Thyroid gland (tissue), 4 donors: ENCODE measurements at places on chromosomes 3 and 15.

GRCh38 chr3:9129365-9129764, 120.1 kb downstream of the SRGAP3 start:
- DNase-seq = no peak

GRCh38 chr15:64630396-64631107, 144.8 kb downstream of the RBPMS2 start:
- no peak for DNase-seq

DNA sequence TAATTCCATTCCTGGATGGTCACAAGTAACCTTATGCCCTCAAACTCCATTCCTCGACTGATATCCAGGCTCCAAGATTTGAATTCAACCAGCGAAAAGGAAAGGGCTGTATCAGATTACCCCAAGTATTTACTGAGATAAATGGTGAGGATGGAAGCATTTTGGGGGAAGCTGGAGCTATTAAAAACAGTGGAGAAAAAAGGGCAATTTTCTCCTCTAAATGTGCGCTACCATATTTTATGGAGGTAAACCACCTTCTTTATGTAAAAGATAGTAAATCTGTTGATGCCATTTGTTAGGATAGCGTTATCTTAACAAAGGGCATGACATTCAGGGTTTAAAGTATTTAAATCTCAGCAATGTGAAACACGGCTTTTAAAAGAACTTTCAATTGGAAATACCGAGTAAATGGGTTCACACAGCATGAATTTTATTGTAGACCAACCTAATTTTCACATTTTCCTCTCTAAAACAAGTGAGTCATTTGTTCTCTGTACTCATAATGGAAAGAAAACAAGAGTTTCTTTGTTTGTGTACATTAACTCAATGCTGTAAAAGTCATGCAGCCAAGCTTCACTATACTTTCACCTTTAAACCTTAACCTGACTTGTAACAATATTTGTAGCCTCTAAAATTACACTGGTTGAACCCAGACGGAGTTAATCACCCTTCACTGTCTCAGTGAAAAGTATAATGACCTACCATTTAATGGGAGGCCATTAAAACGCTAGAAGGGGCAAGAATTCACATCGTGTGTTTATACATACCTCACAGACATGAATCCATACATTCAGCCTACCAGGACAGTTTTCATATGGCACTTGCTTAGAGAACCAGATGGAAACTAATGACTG, 773.4 kb downstream of the ROBO1 start:
- no peak for DNase-seq

DNA sequence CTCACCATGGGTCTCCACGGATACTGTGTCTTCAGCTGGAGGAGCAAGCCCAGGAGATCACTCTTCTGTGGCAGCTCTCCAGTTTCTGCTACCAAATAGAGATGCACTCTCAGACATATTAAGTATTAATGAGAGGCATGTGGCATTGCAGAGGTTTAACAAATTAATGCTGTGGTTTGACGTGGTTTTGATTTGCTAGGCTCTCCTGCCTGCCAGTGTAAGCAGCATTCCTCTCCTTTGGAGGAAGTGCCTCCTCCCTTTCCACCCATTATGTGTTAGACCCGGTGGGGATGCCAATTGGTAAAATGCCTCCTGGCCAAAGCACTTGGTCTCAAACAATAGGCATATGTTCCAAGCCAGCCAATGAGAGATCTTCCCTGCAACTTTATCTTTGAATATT, 124.8 kb downstream of the MYLK start:
- DNase-seq = no peak

DNA sequence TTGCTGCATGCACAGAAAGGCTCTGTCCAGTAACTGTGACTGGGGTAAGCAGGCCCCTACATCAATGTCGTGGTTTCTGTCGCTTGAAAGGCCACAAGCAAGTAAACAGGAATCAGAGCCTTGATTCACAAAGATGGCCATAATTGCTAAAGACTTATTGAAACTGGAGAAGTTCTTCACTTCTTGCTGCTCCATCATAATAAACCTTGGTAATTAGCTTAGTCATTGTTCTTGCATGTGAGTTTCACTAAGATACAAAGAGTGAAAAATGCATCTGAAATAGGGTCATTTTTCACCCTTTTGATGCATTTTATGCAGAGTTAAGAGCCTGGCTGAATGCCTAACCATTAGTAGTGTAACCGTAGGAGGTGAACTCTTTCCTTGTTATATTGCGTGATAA, 3.2 kb downstream of the SEMA6D start:
- no peak for DNase-seq

DNA sequence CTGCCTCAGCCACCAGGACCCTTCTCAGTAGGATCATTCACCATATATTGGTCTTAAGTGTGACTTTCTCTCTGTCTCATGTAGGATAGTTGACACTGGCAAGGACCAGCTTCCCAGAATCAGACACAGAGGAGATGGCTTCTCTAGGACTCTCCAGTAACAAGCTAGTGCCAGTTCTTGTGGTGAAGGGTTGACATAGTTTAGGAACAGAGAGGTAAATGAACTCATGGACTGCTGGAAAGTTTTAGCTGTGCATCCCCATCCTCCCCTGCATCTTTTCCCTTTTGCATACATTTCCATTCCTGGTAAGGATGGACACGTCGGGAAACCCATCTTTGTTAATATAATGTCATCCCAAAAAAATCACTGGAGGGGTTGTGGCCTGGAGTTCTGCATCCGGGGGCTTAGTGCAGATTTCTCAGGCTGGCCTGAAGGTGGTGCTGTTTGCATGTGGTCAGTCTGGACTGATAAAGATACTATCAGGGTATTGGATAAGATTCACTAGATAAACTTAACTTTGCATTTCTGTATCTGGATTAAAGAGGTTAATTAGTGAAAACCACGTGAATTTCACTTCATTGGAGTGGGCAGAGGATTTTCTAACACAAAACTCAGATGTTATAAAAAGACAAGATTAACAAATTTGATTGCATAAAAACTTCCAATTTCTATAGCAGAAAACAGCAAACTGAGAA, 110.8 kb downstream of the TBC1D2B start:
- DNase-seq = peak; percentile 53

DNA sequence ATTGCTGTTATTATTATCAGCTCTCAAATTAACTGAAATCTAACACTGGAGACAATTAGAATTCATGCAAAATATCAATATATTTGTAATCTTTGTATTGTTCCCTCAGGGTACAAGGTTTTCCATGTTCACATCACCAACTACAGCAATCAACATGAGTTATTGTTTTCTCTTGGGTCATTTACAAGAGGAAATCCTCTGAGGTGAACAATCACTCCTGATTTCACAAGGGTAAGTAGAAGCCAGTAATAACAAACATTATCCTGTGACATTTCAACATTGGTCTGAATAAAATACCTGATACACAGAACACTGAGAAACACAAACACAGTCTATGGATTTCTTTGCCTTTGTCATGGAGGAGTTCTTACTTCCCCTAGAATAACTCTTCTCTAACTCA, 174.0 kb downstream of the SUCNR1 start:
- no peak for DNase-seq
